ENCODE measurements at places on chromosomes 13 and 19.

DNA sequence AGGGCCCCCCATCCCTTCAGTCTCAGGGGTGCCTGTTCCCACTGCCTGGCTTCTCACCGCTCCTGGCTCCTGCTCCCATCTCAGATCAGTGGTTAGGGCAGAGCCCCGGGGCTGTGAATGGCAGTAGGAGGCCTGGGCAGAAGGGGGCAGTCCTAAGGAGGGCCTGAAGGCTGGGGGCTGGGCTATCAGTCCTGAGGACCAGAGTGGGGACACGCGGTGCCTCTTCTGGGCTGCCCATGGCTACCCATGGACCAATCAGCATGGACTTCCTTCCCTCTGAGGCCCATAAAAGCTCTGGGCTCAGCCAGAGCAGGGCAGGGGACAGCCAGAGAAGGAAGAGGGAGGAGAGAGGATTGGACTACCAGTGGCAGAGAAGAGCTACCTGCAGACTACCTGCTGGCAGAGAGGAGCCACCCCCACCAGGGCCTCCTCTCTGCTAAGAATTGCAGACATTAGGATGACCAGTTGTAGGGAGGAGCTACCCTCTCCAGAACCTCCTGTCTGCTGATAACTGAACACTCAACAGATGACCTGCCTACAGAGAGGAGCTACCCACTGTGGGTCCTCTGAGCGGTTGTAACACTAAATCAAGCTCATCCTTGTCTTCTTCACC, 12.1 kb upstream of the UBE2S start:
- DNase-seq, result no peak

GRCh38 chr19:23771316-23771715, 12.6 kb upstream of the ZNF681 start:
- DNase-seq, result no peak

DNA sequence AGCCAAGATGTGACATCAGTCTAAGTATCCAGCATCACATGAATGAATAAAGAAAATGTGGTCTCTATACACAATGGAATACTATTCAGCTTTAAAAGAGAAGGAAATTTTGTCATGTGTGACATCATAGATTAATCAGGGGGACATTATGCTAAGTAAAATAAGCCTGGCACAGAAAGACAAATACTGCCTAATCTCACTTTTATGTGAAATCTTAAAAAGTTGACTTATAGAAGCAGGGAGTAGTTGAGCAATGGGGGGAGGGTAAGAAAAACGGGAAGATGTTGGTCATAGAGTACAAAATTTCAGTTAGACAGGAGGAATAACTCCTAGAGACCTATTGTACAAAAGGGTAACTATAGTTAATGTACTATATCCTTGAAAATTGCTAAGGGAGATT, 10.4 kb upstream of the LCP1 start:
- no peak for DNase-seq

- no peak for DNase-seq
Observed at GRCh38 chr19:28454083-28454482, 758.9 kb downstream of the UQCRFS1 start.

- no peak for DNase-seq
Observed at GRCh38 chr13:33073338-33073737, 57.1 kb downstream of the KL start.

- DNase-seq, result no peak
Observed at GRCh38 chr13:65301506-65301905, 1928.6 kb downstream of the PCDH9 start.

- DNase-seq, result no peak
Observed at GRCh38 chr13:112054616-112055015, 12.3 kb upstream of the SOX1 start.

DNA sequence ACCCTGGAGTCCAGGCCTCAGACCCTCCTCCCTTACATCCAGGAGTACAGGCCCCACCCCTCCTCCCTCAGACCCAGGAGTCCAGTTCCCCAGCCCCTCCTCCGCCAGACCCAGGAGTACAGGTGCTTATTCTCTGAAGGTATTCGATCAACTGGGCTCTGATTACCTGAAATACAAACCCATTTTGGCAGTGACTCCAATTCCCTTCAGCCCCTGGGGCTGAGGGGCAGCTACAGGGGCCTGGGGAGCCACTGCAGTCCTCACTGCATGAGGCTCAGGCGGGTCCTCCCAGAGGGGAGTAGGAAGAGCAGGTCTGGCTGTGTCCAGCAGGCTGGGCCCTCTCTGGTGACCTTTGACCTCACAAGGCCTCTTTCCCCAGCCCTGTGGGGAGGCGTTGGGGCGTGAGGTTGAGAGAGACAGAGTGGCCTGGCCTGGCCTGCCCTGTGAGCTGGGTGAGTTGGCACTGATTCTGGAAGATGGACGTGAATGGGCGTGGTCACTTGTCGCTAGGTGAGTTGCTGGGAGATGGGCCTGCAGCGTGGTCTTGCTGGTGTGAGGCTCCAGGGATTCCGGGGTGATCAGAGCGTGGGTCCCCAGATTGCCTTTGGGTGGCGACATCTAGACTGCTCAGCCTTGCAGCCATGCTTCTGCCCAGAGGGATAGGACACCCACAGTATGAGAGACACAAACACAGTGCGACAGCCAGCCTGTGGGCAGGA, 3.1 kb downstream of the BCAT2 start:
- no peak for DNase-seq

DNA sequence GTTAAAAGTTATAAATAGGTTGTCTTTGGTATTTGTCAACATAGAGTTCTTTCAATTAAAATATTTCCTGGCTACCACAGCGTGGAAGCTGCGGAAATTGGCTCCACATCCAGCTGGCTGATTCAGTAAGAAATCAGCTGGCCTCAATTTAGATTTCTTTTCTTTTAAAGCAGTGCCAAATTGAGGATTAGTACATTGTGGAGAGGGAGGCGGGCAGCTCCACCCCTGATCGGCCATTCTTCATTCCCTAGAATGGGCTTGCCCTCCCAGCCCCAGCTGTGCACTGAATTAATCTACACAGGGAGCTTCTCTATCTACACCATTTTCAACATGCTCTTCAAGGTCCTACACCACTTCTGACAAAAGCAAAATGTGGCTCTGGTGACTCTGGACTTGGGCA, 624.8 kb downstream of the DACH1 start:
- DNase-seq, result no peak

DNA sequence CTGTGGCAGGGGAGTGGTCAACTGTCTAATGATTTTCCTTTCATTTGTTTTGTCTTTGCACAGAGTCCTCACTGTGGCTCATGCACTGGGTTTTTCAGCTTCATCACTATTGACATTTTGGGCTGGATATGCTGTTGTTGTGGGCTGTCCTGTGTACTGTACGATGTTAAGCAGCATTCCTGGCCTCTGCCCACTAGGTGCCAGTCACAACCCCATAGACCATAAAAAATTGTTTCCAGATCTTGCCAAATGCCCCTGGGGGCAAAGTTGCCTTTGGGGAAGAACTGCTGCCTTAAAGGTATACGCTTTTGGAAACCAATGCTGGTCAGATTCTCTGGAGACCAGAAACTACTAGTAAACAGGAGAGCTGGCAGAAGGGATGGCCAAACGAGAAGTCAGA, 310.4 kb downstream of the SPRY2 start:
- DNase-seq, result no peak

- no peak for DNase-seq
Observed at GRCh38 chr19:1449467-1450442, at the start of gene APC2. Gene APC2 (plus strand): TSS chr19:1450121. CDS start chr19:1453002, 2,881 bp downstream.

DNA sequence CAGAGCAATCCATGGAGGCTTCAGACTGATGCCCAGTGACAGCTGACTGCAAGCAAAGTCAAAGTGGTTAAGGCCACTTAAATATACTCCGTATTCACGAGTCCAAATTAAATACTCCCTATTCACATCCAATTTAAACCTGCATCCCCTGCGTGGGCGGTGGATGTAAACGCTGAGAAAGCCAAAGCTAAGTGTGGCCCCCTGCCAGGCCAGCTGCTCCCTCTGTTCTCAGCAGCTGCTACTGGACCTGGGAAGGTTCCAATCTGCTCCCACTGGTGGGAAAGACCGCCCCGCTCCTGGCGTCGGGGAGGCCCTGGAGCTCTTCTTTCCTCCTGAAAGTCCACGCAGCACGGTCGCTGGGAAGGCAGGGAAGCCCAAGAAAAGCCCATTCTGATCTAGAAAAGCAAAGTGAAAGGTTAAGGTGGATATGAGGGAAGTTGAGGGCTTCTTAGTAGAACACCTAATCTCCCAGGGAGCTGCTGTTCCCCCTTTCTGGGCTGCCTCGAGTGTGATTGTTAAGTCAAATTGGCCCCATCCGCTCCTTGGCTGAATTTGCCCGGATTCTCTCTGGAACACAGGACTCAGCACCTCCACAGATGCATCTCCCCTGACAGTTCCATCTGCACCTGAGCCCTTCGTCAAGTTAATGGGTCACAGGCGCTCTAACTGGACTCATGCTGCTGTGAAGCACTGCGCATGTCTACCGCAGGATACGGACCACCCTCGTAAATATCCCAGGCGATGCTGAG, 205.5 kb downstream of the USP12 start:
- no peak for DNase-seq

GRCh38 chr13:94557684-94558235, 38.2 kb downstream of the TGDS start:
- DNase-seq, result no peak

- DNase-seq, result no peak
Observed at GRCh38 chr13:112759827-112760226, 70.0 kb downstream of the ATP11A start.

- no peak for DNase-seq
Observed at GRCh38 chr19:15025217-15025616, 24.1 kb upstream of the CASP14 start.

- no peak for DNase-seq
Observed at GRCh38 chr19:8484331-8484894, 18.0 kb downstream of the PRAM1 start.

- DNase-seq, result peak; percentile 98
Observed at GRCh38 chr19:2269244-2270156, 12.5 kb downstream of the PEAK3 start.

DNA sequence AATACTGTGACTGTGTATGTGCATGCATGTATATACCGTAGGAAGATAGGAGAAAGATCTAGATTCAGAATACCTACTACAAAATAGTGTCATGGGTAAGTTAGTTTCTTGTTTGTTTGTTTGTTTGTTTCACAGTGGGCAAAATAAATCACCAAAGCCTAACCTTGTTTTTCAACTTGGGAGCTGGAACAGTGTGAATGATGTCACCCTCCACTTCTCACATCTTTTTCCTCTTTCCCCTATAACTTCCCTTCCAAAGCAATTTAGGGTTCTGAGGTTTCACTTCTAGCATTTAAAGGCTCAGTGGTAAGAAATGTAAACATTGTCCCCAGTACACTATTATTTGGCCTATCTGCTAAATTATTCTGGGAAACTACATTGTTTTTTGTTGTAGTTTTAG, 5.4 kb downstream of the KCTD4 start:
- DNase-seq, result no peak

- no peak for DNase-seq
Observed at GRCh38 chr13:36163809-36164308, 32.7 kb upstream of the DCLK1 start.

- no peak for DNase-seq
Observed at GRCh38 chr13:102401766-102402165, at the start of gene FGF14. Gene FGF14 (minus strand): TSS chr13:102402048.

DNA sequence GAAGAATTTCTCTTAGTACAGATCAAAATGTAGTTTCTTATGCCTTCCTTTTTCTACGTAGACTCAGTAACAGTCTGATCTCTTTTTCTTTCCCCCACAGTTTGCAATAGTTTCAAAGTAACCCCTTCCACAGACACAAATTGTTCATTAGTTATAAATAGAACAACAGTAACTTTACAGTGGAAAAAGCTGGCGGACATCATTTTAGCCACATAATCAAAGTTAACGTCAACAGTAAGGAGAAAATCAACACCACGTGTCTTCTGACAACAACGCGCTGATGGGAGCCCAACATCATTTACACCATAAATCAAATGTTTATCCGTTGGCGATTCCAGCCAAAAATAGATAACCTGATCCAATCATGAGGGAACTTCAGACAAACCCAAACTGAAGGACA, 76.8 kb downstream of the ANKRD10 start:
- DNase-seq, result no peak

DNA sequence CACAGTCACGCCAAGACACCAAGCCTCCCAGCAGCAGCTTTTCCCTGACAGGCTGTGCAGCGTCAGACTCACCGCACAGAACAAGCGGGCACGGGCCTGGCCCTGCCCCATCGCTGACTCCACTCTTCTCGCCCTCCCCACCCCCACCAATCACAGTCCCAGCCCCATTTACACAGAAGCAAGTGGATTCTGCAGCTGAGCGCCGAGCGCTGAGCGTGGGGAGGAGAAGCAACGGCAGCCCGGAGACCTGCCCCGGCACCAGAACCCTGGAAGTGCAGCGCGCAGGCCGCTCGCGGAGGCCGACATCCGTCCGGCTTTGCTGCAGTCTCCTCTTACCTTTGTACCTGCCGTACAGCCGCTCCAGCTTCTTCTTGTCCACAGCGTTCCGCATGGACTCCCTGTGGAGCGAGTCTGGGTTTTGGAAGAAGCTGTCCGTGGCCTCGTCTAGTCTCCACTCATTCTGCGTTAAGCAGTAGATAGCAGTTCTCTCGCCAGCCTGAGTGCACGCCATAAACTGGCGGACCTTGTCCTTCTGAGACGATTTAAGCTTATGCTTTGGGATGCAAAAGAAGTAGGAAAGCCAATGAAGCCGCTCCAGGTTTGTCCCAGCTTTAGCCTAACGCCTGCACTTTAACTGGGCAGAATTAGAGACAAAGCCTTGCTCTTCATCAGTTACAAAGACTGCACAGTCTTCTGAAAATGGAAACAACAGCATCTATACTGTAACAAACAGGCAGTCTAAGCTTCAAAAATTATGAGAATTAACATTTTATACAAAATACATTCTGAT, 6.8 kb downstream of the DCUN1D2 start:
- DNase-seq, result no peak

GRCh38 chr19:55132453-55133129, 15.2 kb upstream of the PPP1R12C start:
- DNase-seq, result no peak

GRCh38 chr19:3665681-3666544, 34.4 kb downstream of the PIP5K1C start:
- DNase-seq, result peak; percentile 75

- no peak for DNase-seq
Observed at GRCh38 chr13:48072304-48072703, 22.6 kb downstream of the MED4 start.

DNA sequence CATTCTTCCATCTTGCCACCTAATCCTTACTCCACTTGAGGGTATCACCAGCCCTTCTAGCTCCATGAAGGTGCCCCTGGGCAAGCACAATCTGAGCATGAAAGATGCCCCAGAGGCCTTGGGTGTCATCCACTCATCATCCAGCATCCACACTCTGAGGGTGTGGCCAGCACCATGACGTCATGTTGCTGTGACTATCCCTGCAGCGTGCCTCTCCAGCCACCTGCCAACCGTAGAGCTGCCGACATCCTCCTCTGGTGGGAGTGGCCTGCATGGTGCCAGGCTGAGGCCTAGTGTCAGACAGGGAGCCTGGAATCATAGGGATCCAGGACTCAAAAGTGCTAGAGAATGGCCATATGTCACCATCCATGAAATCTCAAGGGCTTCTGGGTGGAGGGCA, 3.1 kb upstream of the KLK3 start:
- DNase-seq, result no peak

GRCh38 chr13:41284512-41285288, 21.3 kb upstream of the MTRF1 start:
- no peak for DNase-seq
